ENCODE measurements at places on chromosomes 7 and 10.

DNA sequence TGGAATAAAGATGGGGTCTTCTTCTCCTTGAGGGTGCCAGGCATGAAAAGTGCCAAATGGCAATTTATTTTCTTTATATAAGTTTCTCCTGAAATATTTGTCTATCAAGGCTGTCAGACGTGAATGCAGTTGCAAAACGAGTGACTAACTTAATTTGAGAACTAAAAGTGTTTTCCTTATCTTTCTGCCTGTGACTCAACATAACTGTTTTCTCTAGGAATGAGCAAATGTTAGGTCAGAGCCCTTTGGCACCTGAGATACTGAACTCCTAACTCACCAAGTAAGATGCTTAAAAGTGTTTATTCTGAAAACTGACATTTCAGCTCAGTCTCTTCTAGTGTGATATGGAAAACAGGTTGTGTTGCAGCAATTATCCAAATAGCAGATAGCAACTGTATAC lies 197.0 kb downstream of the STK31 start:
- no peak for DNase-seq

- no peak for DNase-seq
Observed at GRCh38 chr10:5030989-5031388, 27.3 kb upstream of the AKR1C2 start.

- no peak for DNase-seq
Observed at GRCh38 chr7:93293229-93293628, 61.1 kb downstream of the VPS50 start.

DNA sequence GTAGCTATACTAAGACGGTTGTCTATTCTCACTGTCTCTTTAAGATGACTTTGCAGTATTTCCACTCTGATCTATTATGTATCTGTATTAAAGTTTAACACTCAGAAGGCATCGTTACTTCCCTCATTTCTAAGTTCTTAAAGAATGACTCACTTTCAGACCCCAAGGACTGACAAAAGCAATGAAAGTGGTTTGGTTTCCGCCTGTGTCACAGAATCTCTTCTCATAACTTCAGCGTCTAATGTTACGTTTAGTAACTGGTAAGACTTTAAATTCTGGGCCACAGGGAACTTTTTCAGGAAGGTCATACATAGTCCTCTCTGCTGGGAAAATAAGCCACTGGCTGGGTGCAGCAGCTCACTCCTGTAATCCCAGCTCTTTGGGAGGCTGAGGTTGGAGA lies 892.0 kb upstream of the AUTS2 start:
- no peak for DNase-seq

- DNase-seq: no peak
Observed at GRCh38 chr7:84237533-84238173, 43.1 kb upstream of the SEMA3A start.

DNA sequence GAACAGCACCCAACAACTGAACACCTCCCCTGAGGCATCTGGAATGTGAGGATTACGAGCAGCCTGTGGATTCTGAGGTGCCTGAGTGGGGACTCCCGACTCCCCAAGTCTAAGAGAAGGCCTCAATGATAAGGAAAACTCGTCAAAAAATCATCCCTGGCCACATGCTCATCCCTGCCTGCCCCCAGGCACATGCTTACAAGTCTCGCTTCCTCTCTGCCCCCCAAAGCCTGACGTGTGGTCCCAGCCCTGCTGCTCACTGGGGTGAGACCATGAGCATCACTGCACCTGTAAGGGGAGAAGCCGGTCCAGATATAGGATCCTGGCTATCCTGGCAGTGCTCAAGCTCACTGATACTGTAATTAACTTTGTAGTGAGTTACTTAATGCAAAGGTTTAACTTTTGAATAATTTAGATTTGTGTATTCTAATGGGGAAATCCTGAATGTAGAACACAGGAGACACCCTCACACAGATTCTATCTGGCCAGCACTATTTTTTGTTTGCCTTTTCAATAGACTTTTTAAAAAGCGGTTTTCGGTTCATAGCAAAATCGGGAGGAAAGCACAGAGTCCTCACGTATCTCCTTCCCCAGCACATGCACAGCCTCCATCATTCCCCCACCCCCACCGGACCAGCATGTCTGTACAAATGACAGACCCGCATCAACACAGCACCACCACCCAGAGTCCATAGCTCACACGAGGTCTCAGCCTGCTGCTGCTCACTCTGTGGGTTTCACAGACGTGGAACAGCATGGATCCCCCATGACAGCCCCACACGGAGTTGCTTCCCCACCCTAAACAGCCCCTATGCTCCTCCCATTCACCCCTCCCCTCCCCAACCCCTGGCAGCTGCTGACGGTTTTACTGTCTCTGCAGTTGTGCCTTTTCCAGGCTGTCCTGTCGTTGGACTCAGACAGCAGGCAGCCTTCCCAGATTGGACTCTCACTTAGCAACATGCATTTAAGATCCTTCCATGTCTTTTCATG lies 167.9 kb downstream of the DIP2C start:
- no peak for DNase-seq
